ENCODE measurements at places on chromosomes 1 and 21. TPM values are rescaled to one million over a fixed set of nuclear protein-coding genes. Genes with fewer than 3 reads are reported as not detected.

Gene SELP
- 0.81 TPM for total RNA-seq

- DNase-seq, result no peak
These were observed 116.6 kb upstream of the PRDX6 start for GRCh38 chr1:173360487-173361063.

Gene PADI2
- total RNA-seq, result not detected

GRCh38 chr1:229596925-229597699 is 28.8 kb downstream of the TAF5L start:
- DNase-seq, result no peak

DNA sequence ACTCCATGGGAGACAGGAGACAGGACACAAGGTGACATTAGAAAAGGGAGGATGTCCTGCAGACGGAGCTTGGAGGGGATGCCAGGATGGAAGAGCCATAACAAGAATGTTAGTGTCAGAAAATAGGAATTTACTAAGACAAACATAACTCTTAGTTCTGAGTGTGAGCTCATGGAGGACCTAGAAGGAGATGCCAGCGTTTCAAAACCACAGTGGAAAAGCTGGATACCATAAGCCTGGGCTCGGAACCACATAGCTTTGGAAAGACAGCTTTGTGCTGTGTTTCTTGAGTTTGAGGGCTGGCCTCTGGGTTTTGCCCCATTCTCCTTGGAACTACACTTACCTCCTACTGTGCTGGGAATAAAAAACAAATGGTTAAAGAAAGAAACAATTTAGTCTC is 128.4 kb downstream of the S1PR1 start:
- DNase-seq, result no peak

DNA sequence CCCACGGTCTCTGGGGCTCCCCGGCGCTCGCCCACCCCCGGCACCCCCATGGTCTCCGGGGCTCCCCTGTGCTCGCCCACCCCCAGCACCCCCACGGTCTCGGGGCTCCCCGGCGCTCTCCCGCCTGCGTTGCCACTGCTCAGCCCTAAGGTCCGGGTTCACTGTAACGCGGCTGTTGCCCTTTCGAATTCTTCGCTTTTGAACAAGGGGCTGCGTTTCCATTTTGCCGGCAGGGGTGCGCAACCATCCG is 5.2 kb upstream of the FTCD start:
- DNase-seq, result no peak

DNA sequence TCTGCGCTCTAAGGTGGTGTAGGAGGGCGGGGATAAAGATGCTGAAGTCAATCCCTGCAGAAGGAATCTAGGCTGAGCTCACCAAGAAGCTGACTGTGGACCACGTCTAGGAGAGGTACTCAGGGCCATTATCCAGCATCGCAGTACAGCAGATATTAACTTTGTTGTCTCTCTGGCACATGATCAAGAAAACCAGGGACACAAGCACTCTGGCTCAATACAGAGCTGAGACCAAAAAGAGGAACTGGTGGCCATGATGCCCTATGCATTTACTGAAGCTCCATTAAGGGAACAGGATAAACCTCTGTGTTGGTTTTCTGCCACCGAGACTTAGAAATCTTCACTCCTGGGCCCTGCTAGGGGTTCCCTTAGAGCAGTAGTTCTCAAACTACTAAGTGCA is 38.0 kb upstream of the ANGPTL7 start:
- no peak for DNase-seq

Gene LCE1A
- not detected for total RNA-seq

GRCh38 chr1:199593475-199593874 is 434.0 kb upstream of the NR5A2 start:
- no peak for DNase-seq

DNA sequence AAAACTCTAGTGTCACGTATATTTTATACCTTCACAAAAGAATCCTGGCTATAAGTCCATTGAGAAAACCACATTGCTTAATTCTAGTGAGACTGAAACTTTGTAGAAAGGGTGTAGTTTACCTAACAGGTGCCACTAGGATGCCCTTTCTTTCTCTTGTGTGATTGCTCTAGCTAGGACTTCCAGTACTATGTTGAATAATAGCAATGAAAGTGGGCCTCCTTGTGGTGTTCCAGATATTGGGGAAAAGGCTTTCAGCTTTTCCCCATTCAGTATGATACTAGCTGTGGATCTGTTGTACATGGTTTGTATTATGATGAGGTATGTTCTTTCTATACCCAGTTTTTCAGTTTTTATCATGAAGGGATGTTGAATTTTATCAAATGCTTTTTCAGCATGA is 39.7 kb upstream of the CHODL start:
- DNase-seq, result no peak

- DNase-seq, result no peak
These were observed 3.5 kb upstream of the NBL1 start for GRCh38 chr1:19640363-19641316.

DNA sequence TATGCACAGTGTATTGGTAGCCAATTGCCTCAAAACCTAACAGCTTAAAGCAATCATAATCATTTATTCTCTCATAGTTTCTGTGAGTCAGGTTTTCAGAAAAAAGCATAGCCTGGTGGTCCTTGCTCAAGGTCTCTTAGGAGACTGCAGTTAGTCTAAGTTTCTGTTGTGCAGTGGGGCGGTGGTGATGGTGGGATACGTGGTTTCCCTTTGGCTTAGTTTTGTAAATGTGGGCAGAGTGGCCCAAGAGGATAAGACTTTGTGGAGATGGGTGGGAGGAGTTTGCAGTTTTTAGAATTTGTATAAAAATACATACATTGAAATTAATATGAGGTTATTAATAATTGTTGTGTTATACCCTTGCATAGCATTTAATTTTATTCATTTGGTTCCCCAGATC is 68.6 kb downstream of the NOS1AP start:
- no peak for DNase-seq

DNA sequence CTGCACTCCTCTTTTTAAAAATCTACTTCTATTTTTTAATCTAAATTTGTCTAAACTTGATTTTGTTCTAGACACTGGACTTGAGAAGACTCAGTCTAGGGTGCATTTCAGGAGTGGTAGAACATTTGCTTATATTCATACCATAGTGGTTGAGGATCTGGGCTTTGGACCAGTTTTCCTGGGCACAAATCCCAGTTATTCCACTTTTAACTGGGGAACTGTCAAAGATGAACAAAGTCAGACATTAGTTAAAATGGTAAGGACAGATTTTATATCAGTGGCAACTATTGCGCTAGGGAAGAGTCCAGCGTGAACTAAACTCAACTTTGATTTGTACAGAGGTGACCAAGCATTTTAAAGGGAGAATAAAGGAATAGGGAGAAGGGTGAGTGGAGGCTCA is 102.4 kb downstream of the FMN2 start:
- no peak for DNase-seq

GRCh38 chr1:51575406-51576084 is 41.3 kb upstream of the OSBPL9 start:
- DNase-seq, result peak; percentile 29

Gene INTS3
- 45.5 TPM for total RNA-seq

DNA sequence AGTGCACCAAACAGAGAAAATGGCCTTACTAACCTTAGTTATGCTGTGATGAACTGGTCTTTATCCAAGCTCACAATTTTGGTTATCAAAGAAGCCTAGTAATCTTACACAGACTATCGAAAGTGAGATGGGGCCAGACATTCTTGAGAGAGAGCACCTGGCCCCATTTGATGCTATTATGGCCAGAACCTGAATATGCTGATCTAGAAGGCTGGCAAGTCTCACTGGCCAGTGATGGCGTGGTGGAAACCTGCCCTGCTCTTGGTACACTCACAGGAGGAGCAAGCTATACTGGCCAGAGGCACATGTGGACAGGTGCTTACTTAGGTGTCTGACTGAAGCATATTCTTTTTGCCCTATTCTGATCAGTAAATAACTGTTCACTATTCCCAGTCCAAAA is 357.8 kb upstream of the ZRANB2 start:
- no peak for DNase-seq

DNA sequence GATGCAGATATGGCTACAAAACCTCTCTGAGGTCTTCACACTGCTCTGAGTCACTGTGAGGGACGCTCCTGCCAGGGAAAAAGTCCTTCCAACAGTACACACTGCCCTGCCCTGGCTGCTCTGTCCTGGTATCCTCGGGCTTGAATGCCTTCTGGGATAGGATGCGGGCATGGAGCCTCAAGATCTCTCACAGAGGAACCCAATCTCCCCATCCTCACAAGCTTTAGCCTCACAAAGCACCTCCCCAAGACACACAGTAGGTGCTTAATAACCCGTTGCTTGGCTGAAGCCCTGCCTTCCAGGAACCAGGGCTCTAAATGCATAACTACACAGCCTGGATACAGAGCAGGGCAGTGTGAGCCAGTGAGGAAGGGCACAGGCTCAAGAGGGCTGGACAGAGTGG is 9.2 kb downstream of the RAP1GAP start:
- no peak for DNase-seq

GRCh38 chr1:224124220-224124619 is 10.3 kb downstream of the FBXO28 start:
- no peak for DNase-seq

- DNase-seq, result no peak
These were observed 26.3 kb downstream of the NMNAT2 start for GRCh38 chr1:183391863-183392262.

DNA sequence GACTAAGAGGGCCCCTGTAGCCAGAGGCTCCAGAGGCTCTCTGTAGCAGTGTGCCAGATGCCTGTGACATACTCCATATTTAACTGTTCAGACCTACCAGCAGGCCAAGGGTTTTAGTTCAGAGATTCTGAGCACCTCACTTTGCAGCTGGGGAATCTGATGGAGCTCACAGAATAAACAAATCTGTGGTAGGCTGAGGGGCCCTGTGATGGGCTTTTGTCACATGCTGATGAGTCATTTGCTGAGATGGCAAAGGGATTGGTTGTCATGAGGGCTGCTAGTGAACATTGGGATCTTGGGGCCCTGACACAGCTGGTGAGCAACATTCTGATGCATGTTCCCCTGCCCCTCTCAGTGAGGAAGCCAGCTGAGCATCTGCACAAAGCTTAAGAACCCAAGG is 482.2 kb downstream of the CAMTA1 start:
- no peak for DNase-seq

DNA sequence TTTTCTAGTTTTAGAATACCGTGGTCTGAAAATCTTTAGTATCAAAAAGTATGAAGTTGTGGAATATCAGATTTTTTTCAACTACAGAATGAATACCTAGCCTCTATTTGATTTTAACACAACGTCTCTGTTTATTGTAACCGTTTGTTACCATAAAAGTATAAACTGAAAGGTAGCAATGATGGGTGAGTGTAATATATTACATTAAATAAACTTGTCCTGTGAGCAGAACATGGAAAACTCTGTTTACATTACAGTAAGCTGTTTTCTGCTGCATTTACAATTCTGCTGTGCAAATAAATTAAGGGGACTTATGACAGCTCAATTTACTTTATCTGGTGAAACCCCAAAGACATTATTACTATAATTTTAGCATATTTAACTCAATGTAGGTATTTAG is 62.5 kb downstream of the CHRM3 start:
- no peak for DNase-seq

- DNase-seq, result no peak
These were observed 102.4 kb downstream of the FAM78B start for GRCh38 chr1:166064313-166064926.

DNA sequence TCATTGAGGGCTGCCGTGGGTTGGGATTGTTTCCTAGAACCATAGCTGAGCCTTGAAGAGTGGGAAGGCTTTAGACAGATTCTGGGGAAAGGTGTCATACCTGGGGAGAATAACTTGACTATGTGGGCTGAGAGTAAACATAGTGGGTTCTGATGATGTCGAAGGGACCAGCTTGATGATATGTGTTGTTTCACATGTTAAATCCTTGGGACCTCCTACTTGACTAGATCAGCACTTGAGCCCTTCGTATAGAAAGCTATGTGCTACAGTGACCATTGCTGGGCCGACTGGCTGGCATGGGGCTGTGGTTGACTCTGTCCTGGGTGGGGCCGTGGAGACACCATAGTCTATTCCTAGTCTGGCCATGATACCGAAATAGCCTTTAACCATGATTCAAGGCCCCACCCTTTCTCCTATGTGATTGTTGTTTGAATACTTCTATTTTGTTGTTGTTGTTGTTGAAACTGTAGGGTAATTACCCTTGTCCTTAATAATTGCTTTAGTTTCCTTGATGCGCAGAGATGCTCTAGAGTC is 423.5 kb downstream of the CAMTA1 start:
- no peak for DNase-seq

Gene TCEA3
- total RNA-seq, result 8.3 TPM

DNA sequence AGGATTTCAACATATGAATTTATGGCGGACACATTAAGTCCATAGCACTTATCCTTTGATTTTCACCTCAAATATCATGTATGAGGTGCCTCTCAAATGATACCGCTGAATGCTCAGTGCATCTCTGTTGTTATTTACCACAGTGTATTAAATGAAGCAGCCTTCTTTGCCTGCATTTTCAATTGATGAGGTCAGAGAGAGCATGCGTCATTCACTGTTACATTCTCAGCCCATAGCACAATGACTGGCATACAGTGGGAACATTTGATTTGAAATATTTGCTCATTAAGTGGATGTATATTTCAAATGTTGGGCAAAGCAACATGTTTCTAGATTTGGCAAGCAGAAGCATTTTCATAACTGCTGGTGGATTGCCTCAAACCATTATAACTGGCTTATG is 45.7 kb downstream of the LRRC7 start:
- no peak for DNase-seq

- DNase-seq, result no peak
These were observed 66.1 kb downstream of the EPS15 start for GRCh38 chr1:51453010-51453409.

- DNase-seq, result peak; percentile 18
These were observed 91.2 kb downstream of the UBIAD1 start for GRCh38 chr1:11364170-11364569.

GRCh38 chr21:14991957-14992356 is 72.8 kb downstream of the NRIP1 start:
- DNase-seq, result no peak

Gene CLCA2
- not detected for total RNA-seq

DNA sequence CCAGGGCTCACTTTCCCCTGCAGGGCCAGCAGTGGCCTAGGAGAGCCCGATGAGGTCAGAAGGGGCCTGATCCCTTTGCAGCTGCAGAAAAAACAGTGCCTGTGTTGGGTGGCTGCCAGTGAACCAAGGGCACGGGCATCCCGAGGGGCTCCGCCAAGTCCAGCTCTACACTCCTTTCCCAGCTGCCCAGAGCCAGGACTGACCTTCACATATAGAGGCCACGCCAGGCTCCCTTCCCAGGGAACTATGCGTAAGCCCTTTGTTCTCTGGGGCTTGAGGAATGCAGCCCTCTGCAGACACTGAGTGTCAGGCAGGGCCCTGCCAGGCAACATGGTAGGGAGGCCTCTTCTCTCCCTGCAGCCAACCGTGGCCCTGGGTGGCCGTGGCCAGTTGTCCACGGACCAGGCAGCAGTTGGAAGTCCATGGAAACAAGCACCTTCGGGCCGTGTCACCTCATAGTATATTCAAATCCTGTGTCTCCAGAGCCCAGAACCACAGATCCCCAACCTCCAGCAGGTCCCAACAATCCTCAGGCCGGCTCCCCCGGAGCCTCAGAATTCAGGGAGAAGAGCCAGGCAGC is 194.0 kb downstream of the NPHP4 start:
- DNase-seq, result no peak

Gene E2F2
- total RNA-seq, result 23.7 TPM

Gene MTF1
- 17.7 TPM for total RNA-seq

GRCh38 chr21:37907076-37907475 is 9.2 kb downstream of the KCNJ6 start:
- DNase-seq, result no peak

- DNase-seq, result no peak
These were observed 245.4 kb upstream of the POU3F1 start for GRCh38 chr1:38291906-38292521.

GRCh38 chr1:23864801-23865542 is 3.1 kb downstream of the FUCA1 start:
- no peak for DNase-seq

GRCh38 chr1:212615201-212615470 is 6.6 kb downstream of the ATF3 start:
- no peak for DNase-seq

Gene CLEC20A
- not detected for total RNA-seq
